ENCODE measurements at places on chromosomes 1 and 21.

- no peak for DNase-seq
Measured at GRCh38 chr1:54816951-54817350, 15.8 kb upstream of the TTC22 start.

DNA sequence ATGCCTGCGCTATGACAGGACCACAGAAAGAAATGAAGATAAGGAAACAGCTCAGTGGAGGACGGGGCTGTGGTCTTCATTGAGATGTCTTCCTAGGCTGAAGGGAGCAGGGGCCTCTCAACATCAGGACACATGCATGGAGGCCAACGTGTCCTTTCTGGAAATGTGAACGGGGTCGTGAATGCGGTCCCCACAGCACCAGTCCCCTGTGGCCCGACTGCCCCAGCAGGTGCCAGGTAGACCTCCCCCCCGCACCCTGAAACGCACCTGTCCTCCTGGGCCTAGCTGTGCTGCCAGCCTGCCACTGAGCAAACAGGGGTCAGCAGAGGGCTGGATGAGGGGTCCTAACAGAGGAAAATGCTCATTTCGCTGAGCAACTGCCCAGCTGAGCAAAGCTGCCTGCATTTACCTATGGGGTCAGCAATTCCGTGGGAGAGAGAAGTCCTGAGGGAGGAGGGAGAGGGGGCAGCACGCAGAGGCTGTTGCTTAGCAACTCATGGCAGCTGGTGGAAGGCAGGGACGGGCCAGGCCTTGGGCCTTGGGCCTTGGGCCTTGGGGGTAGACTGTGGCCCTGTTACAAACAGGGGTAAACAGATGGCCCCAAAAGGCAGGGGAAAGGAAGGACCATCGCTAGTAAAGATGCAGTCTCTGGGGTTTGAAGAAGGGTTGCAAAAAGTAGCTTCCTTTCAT lies 77.4 kb downstream of the NPHP4 start:
- DNase-seq = no peak

- no peak for DNase-seq
Measured at GRCh38 chr1:177023726-177024125, 140.8 kb downstream of the ASTN1 start.

DNA sequence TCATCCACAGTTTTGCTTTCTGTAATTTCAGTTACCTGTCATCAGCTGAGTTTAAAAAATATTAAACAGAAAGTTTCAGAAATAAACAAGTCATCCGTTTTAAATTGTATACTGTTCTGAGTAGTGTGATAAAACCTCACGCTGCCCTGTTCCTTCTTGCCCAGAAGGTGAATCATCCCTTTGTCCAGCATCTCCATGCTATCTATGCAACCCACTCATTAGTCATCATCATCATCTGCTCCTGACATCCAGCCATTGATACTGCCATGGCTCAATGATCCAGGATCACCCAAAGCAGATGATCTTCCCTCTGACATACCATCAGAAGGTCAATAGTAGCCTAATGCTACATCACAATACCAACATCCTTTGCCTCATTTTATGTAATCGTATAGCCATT lies 198.3 kb downstream of the SLC44A5 start:
- no peak for DNase-seq

DNA sequence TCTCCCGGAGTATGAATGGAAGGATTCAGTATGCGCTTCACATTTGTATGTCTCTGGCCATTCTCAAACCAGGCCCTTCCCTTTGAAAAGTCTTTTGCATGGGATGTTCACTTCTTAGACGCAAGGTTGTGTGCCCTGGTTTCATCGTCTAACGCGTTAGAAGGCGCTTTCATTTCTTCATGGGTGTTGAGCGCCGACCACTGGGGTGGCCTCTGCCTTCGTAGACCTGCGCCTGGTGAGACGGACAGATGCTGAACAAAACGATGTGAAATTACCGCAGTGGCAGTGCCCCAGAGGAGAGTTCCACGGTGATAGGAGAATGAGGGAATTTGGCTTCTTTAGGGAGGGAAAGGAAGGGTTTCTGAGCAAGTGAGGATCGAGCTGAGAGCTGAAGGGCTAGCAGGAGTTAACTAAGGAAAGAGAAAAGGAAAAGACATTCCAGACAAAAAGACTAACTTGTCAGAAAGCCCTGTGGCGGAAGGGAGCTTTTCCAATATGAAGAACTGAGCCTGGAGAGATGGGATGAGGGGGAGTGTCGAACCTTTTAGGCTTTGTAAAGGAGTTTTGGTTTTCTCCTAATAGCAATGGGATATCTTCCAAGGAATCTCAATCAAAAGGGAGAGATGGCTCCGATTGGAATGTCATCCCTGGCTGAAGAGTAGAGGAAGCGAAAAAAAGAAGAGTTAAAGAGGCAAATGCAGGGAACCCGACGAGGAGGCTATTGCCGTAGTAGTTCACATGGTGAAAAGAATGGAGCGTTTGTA lies 951 bp downstream of the GGPS1 start:
- peak; percentile 90 for DNase-seq

DNA sequence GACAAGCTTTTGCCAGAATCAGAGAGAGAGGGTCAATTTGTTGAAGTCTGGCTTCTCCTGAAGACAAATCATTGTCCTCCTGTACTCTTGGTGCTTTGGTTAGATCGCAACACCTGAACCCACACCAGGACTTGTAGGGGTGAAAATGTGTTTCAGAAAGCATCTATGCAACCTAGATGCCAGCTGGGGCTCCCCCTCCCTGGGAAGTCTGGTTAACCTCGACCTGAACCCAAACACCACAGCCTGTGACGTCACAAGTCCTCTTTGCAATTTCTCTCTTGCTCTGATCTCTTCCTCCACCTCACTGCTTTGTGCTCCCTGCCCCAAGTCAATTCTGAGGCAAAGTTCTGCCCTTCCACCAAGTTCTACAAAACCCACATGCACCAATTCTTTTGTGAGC lies 42.8 kb upstream of the USP24 start:
- DNase-seq = no peak

DNA sequence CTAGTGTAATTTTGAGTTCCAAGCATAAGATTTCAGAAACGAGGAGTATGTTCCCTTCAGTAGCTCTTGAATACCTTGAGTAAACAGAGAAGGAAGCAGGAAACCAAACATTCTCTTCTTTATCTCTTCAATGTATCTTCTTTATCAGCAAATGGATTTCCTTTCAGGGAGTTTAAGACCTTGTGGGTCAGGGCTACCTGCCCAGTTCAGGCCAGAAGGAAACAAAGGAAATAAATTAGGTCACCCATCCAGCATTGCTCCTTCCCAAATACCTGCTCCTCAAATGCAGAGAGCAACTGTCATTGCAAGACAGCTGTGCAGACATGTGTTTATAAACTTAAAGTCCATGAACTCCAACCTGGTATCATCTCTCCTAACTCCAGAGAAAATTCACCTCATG lies 130.1 kb upstream of the SOD1 start:
- DNase-seq = no peak

DNA sequence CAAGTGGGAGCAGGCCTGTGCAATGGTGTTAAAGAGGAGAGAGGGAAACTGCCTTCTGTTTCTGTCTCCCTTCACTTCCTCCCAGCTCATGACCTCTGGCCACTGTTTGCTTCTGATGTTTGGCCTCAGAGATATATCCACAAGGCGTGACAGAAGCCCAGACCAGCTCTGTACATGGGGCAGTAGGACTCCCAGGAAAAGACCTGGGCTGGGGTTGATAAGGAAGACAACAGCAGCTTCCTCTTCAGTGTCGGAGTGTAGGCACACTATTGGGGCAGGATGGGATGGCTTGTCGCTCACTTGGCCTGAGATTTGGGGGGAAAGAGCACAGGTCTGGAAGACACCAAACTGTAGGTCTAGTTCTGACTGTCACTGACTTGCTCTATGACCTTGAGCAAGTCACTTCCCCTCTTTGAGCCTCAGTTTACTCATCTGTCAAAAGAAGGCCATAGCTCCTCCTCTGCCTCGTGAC lies 67.8 kb upstream of the KLHDC7A start:
- peak; percentile 40 for DNase-seq

DNA sequence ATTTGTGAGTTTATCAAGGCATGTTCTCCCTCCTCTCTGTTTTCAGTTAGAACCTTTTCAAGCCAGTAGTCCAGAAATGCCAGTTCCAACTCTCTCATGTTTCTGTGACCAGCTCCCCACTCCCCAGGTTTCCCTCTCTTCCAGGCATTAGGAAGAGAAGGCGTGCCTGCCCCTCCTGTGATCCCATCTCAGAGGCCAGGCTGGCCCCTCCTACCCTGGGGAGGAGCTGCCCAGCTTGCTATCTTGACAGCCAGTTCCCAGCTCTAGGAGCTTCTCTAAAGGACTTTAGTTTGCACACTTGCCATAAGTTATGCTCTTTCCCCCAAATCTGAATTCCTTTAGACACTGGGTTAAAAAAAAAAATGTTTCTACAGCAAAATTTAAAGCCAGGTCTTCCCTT lies 8.9 kb downstream of the HYI start:
- DNase-seq = peak; percentile 54

DNA sequence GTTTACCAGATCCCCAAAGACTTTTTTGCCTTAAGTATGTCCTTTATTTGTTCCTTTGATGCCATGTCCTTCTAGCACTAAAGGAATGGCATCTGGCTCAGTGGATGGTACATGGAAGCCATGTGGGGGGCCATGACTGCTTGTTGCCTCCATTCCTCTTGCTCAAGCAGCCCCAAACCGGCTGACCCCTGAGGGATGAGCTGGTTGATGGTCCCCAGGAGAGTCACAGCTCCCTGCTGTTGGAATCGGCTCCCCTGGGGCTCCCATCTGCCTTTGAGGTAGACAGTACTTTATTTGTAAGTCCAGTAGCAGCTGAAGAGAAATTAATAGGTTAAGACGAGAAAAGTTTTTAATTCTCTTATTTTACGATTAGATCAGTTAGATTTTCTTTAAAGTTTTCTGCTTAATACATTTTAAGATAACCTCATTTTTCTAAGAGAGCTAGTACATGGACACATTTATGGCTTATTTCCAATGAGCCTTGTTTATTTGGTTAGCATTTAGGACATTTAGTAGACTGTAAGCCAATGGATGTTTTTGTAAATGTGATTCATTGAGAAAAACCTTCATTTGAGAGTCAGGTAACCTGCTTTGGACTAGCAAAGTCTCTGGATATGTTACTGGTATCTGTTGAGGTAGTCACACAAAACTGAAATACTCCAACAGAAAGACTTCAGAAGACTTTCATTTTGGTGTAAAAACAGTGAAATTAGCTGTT lies 88.2 kb downstream of the CAMTA1 start:
- no peak for DNase-seq

DNA sequence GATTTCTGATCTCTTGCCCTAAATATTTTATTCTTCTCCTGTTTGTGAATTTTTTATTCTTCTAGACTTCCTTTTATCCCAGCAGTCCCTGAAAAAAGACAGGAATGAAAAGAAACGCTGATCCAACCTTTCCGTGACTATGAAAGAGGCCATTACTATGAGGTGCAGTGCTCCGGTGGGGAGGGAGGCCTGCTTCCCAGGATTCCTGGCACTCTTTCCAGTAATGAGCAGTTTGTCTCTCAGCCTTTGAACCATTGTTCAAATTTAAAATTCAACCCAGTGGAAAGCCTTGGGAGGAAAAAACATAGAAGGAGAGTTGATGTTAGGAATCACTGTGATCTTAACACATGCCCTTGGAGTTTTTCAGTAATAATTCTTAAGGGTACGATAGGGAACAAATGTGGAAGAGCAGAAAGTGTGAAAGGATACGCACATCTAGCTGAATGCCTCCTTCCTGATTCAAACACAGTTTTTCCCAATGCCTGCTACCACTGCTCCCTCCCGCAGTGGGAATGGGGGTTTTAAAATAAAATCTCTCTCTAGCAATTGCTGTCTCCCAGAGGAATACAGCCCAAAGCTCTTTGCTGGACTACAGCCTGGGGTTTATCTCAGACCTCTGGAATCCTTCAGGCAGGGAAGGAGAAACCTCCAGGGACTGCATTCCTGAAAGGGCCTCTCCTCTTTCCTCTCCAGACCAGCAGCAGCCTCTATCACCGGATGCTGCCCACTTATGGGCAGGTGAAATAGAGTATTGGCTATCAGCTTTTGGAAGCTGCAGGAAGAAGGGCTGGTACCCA lies 6.1 kb downstream of the IER5 start:
- no peak for DNase-seq

GRCh38 chr1:63294803-63295594 lies 27.4 kb upstream of the FOXD3 start:
- no peak for DNase-seq

- DNase-seq = peak; percentile 86
Measured at GRCh38 chr1:18875107-18875795, 15.8 kb upstream of the TAS1R2 start.

DNA sequence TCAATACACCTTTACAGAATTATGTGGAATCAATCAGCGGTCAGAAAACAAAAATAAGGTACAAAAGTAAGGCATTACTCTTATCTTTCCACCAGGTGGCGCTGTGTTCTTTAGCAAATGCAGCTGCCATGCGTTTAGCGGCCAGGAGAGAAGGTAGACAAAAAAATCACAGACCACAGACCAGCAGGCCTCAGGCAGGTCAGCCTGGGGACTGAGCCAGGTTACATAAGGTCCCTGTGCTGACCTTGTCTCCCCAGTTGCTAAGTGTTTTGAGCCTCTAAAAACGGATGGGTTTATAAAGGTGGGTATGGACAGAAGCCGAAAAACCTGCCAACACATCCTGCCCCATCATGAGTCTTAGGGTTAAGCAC lies 2.8 kb downstream of the RGS16 start:
- DNase-seq = peak; percentile 84

DNA sequence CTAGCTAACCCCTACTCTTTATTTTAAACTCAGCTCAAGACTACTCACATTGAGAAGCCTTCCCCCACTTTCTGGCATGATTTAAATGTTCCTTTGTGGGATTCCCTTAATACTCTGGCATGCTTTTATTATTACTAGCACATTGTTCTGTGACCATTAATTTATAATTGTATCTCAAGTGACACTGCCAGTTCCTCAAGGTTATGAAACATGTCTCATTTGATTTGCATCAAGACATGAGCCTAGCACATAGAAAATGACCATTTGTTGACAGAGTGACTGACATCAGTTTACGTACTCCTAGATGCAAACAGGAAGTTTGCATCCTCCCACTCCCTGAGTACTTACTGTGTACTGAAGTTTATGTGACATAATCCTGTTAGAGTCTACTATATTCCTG lies 15.2 kb downstream of the RGS4 start:
- DNase-seq = no peak

- DNase-seq = peak; percentile 71
Measured at GRCh38 chr1:180156201-180156600, 1.5 kb downstream of the QSOX1 start.

DNA sequence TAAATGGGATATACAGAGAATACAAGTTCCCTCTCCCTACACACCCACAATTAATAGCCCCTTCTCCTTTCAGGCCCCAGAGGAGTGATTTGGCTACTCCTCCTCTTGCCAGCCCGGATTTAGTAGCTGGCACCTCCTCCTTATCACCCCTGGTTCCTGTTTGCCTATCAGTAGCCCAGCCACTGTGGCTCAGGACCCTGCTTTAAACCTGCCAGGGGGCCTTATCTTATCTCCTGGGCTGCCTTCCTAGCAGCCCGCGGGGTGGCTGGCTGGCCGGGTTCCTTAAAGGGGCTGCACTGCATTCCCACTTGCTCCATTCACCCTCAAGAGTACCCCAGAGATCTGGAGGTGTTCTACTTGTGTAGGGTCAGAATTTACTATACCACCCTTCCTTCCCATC lies 70.4 kb downstream of the PLEKHA6 start:
- peak; percentile 81 for DNase-seq

GRCh38 chr1:90936061-90936460 lies 85.8 kb downstream of the ZNF644 start:
- DNase-seq = no peak

GRCh38 chr1:24724345-24725208 lies 20.7 kb upstream of the CLIC4 start:
- peak; percentile 65 for DNase-seq

All from OCI-M1 (cell line).